ENCODE measurements at places on chromosomes 11 and 22.

GRCh38 chr11:748007-748359 is 719 bp downstream of the TALDO1 start:
- DNase-seq: no peak

DNA sequence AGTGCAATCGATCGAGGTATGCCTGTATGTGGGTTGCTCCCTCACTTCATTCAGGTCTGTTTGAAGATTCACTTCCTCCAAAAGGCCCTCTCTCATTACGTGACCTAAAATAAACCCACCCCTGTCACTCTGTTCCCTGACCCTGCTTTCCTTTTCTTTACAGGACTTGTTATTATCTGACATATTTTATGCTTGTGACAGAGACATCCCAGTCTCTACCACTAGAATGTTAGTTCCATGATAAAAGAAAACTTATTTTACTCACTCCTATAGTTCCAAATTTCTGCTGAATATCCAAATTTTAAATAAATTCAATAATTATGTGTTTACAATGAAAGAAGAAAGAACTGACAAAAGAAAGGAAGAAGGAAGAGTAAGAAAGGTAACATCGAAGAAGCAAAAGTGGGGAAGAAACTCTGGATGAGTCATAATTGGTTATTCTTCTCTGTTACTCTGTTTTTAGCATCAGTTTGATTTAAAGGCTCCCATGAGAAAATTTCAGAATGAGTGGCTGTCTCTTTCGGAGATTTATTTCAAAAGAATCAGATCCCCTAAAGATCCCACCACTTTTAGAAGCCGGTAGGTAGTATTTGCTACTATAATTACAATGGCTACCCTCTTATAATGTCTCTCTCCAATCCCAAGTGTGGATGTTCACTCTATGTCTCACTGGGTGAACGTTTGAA is 33.5 kb downstream of the ENTHD1 start:
- no peak for DNase-seq

- no peak for DNase-seq
These were observed 9.6 kb downstream of the PEX26 start for GRCh38 chr22:18087350-18087855.

GRCh38 chr22:37701141-37701786 is 4.4 kb downstream of the TRIOBP start:
- no peak for DNase-seq

DNA sequence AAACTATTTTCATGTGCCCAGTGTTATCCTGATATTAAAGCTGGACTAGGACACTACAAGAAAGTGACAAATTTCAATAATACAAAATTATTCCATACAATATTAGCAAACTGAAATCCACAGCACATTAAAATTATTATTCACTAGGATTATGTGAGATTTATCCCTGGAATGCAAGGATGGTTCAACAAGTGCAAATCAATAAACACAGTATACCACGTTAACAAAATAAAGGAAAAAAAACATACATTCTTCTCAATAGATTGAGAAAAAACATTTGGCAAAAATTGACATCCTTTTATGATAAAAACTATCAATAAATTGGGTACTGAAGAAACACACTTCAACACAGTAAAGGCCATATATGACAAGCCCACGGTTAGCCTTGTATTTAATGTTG is 1758.2 kb upstream of the RAG2 start:
- DNase-seq: no peak

- DNase-seq: no peak
These were observed 27.0 kb downstream of the HEPHL1 start for GRCh38 chr11:94048032-94048709.

DNA sequence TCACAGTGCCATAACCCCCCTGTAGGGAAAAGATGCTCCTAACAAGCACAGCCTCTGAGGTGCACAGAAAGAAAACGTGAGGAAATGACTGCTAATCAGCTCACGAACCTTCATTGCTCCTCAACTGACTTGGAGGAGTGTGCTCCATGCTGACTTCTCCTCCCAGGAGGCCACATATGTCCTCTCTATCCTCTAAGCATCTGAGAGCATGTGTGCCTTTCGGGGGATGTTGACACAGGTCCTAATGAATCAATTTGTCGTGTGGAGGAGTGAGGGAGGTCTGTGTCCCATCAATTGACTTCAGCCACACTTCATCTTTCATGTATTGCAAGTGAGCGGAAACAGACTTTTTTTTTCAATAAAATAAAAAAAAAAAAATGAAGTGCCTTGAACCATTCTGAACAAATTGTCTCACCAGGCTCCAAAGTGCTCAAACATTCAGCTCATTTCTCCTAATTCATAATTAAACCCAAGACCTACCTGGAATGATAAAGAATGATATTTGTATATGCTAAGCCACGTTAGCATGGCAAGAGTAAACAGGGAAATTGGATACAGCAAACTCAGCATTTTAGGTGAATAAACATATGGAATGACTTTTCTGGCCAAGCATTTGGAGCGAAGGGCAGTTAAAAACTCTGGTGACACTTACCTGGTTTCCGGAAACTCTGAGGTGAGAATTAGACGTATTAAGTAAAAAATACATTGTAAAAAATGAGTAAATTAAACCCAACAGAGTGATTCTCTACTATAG is 317.6 kb upstream of the FAT3 start:
- DNase-seq: no peak

- DNase-seq: no peak
These were observed 43.8 kb downstream of the CHST1 start for GRCh38 chr11:45621588-45621987.

DNA sequence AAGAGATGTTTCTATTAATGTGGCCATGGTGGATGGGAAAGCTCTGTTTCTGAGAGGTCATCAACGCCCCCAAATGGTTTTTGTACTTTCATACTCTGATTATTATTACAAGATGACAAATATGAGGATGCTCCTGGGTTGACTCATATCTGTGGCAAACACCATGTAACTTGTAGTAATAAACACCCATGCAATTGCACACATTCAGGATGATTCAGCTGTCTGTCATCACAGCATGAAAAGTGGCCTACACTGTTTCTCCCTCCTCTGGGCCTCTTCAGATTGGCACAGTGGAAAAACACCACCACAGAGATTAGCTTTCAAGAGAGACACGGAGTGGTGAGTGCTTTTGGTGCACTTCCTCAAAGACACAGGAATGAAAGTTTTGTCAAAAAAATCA is 85.4 kb downstream of the MTNR1B start:
- no peak for DNase-seq

DNA sequence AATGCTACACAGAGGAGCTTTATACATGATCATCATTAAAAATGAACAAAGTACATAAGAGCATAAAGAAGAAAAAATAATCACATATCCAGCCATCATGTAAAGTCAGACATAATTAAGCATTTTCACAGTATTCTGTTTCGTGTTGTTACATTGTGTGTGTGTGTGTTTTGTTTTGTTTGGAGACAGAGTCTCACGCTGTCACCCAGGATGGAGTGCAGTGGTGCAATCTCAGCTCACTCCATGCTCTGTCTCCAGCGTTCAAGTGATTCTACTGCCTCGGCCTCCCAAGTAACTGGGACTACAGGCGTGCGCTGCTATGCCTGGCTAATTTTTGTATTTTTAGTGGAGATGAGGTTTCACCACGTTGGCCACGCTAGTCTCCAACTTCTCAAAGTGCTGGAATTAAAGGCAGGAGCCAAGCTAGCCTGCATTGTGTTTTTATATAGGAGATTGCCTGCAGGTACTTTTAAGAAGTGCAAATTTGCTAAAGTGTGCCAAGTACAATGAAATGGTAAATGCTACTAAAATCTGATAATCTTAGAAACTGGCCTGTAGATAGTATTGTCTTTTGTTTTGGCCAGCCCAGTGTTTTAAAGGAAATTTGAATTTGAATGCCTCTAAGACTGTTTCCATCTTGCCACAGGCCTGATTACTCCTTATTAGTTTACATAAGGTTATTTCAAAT is 7.8 kb downstream of the CTSC start:
- DNase-seq: no peak

- no peak for DNase-seq
These were observed 1.4 kb upstream of the EMSY start for GRCh38 chr11:76443268-76443980.

GRCh38 chr11:11280826-11281225 is 72.2 kb downstream of the CSNK2A3 start:
- no peak for DNase-seq

GRCh38 chr11:20088397-20089225 is 71.7 kb downstream of the DBX1 start:
- no peak for DNase-seq

DNA sequence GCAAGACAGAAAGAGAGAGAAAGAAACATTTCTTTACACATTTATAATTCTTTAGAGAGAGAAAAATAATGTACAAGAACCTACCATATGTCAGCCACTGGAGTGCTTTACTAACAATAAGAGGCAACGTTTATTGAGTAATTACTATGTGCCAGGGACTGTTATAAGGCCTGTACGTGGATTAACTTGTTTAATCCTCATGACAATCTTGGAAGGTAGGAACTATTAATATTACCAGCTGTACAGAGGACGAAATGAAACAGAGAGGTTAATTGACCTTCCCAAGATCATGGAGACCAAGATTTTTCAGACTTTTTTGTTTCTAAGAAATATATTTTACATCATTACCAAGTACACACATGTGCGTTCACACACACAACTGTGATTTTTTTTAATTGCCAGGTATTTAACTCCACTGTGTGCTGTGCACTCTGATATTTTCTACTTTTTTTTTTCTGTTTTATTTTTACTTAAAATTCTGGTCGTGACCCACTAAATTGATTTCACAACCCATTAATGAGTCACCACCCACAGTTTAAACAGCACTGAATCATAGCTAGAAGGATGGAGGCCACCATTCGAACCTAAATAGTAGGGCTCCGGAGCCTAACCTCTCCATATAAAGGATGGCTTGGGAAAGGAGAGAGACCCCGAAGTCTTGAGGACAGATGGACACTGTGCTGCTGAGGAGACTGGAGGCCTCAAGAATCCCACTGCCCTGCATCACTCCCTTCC is 21.4 kb downstream of the CREB3L1 start:
- no peak for DNase-seq

- DNase-seq: no peak
These were observed 39.9 kb upstream of the EIF3D start for GRCh38 chr22:36568846-36569245.

- no peak for DNase-seq
These were observed 377.6 kb downstream of the CADM1 start for GRCh38 chr11:115126515-115127208.

DNA sequence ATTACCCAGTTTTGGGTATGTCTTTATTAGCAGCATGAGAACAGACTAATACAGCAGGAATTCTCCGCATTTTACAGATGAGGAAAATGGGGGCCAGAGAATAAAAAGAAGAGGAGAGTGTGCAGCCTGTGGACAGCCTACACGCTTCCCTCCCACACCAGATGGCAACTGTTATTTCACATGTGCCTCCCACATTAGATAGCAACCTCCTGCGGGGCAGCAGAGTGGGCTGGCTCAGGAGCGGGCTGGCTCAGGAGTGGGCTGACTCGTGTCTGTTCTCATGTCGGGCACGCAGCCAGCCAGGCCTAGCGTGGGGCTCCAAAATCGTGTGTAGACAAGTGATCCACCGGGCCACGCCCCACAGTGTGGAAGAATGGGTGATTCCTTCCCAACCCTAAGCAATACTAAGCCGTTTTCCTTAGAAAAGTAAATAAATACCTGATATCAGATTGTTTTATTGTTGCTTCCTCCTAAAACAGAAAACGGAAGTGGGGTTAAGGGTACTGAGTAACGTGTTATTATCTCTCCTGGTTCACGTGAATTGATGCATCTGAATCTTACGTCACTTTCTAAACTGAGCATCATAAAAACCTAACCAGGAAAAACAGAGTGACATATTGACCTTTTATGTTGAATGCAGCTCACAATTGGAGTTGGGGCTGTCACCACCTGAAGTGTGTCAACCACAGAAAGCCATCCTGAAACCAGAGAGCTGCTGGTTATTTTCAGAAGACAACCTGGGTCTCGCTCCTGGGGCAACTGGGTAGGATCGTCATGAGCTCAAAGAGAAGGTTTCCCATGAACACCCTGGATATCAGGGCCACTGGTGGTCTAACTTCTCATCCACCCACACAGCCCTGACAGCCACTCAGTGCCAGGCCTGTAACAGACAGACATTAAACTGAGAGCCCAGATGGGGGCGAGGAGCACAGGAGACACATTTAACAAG is 3.3 kb downstream of the TTLL1 start:
- DNase-seq: no peak

DNA sequence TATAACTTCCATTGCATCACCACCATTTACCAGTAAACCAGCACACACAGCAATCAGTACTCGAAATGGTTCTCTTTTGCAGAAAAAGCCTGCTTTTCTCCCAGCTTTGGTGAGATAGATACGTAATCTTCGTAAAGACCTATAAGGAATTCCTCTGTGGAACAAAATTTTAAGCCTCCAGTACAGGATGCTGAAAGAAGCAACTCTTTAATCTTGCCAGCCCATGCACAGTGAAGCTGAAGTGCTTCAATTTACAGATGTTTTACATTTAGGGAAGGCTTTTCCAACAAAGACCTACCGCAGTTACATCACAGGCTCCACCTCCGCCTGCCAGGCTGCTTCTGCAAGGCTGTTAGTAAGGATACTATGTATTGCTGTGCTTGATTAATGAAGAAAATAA is 1.9 kb downstream of the ELMOD1 start:
- no peak for DNase-seq

GRCh38 chr11:42085736-42086135 is 626.3 kb upstream of the LRRC4C start:
- no peak for DNase-seq

GRCh38 chr11:12089473-12089872 is 20.9 kb upstream of the MICAL2 start:
- DNase-seq: no peak

GRCh38 chr22:22993184-22993583 is 77.1 kb upstream of the GNAZ start:
- no peak for DNase-seq

- DNase-seq: no peak
These were observed 25.8 kb upstream of the WNT11 start for GRCh38 chr11:76232026-76232665.

DNA sequence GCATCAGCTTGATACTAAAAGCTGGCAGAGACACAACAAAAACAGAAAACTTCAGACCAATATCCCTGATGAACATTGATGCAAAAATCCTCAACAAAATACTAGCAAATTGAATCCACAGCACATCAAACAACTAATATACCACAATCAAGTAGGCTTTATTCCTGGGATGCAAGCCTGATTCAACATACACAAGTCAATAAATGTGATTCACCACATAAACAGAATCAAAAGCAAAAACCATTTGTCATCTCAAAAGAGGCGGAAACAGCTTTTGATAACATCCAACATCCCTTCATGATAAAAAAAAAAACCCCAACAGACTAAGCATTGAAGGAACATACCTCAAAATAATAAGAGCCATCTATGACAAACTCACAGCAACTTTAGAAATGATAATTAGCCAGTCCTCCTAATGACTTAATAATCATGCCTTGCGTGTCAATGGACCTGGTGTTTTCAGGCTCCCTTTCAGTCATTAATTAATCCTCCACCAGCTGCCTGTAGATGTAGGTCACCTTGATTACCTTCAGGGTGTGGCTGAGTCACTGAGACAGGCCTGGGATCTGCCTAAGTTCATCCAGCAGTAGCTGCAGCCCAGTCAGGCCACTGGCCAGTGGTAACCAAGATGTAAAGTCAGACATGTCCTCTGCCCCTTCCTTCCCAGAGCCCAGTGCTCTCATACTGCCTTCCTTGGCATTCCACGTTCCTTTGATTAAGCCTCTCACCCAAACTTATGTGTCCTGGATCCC is 109.8 kb downstream of the EHF start:
- DNase-seq: no peak

Measured in stimulated activated CD8-positive, alpha-beta memory T cell treated with anti-CD3 and anti-CD28 coated beads, Interleukin-7, amount 100 ng/mL, for 24 hours (primary cell).